Esophagus squamous epithelium (tissue), 5 donors: ENCODE measurements at places on chromosomes 7 and 10.

DNA sequence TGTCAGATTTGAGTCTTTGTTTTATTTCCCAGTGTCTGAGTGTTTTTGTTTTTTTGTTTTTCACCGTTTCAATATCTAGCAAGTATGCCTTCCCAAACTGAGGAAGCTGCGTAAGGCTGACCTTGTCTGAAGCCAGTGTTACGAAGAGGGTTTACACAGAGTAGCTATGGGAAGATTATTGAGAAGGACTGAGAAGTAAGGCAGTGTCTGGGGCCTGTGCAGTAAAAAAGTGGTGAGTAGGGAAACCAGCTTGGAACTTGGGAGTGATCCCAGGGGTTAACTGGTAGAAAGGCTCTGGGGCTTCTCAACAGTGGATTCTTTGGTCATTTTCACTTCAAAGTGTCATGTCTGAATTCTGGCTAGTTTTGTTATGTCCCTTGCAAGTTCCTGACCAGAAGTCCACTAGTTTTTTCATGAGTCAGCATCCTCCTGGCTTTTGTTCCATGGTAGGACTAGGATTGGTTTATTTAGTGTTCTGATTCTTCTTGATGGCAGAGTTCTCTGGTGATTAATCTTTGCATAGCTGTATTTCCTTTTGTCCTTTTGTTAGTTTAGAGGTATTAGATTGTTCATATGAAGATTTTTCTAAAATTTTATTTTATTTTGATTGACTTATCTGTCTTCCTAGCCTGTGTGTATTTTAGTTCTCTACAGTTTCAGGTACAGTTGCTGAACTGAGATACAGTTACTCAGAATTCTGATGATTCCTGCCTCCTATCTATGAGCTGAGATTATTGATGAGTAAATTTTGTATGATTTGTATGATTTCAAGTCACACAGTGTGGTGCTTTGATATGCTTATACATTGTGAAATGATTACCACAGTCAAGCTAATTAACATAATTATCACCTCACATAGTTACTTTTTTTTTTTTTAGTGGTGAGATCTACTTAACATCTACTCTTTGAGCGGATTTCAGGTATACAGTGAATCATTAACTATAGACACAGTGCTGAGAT is 19.0 kb downstream of the GARS1 start:
- DNase-seq: no peak

DNA sequence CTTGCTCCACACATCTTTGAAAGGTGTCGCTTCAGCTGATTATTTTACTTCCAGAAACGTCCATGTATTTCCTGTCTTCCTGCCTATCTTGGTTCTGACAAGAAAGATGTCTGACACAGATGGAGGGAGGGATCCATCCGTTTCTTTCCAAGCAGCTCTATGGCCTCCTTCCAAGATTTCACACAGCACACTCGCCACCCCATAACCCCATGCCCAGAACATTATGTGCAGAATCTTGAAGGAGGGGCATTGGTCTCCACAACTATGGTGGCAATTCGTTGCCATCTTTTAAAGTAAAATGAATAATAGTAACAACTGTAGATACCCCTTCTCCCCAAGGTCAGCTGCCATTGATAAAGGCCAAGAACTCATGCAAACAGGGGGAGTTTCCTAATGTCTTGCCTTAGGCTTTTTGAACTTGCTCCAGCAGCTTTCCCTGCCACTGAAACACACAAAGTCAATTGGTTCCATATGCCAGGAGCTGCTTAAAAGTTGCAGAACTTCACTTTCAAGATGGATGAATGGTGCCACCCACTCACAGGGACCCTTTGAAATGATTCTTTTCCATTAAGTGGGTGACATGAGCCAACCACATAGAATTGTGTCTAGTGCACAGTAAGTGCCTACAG is 60.0 kb downstream of the VSTM4 start:
- no peak for DNase-seq

DNA sequence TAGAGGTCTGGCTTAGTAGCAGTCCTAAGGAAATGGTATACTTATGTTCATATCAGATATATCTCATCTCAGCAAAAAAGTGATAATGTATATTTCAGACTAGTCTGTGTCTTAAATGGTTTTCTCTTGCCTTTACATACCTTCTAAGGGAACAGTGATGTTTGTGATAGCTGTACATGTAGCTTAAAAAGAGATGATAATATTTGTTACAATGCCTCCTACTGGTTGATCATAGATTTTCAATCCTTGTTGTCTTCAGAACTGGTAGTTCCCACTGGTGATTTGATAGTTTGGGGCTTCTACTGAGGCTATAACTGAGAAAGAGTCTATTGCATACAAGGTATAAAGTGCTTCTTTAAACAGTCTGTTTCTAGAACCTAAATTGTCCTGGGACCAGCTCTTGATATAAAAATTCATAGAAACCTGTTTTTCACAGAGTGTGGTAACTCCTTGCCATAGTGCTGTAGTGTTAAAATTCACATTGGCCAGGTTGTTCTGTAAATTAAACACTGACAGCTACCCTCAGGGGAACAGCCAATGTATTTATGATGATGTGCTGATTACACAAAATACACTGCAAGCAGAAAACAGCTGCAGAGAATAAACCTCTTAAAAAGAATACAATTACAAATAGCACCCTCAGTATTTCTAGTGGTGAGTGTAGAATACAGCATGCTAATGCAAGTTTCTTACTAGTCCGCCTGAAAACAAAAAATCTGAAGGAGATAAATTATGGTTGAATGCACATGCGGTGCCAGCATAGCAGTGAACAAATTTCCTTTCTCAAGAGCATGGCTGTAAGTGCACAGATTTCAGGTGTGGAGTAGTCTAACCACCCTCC is 90.3 kb downstream of the BTRC start:
- no peak for DNase-seq

DNA sequence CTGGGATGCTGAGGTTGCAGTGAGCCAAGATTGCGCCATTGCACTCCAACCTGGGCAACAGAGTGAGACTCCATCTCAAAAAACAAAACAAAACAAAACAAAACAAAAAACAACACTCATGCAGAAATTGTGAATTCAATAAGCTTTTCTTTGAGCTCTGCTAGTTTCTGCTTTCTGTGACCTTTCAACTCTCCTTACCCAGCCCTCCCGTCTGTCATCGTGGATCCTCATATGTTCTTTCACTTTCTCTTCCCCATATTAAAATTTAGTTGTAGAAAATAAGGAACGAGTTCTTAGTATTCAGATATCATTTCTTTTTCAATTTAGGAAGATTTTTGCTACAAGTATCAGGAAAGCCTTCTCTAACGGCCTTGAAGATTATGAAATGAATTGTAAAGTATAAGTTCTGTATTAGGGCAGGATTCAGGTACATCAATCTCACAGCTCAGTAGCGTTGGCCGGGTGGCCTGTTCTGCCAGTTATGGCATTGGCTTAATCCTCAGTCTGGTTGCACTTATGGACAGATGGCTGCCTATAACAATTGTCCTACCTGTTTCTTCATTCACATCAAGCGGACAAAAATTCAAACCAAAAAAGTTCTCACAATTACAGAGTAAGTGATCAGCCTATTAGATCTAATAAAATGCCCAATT is 1167.0 kb downstream of the SORCS3 start:
- DNase-seq: no peak

DNA sequence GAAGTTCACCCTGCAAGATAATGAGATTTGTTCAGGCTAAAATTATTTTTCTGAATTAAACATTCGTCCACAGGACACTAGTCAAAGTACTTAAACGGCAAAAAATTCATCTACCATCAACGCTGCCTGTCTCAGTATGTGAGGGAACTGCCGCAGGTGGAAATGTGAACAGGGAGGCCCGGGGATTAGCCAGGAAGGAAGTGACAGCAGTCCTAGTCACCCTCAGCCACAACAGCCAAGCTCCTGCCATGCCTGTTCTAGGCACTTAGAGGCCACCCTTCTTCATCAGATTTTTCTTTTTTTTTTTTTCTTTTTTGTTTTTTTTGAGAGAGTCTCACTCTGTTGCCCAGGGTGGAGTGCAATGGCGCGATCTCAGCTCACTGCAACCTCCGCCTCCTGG is 9.4 kb downstream of the NUDT5 start:
- DNase-seq: no peak

DNA sequence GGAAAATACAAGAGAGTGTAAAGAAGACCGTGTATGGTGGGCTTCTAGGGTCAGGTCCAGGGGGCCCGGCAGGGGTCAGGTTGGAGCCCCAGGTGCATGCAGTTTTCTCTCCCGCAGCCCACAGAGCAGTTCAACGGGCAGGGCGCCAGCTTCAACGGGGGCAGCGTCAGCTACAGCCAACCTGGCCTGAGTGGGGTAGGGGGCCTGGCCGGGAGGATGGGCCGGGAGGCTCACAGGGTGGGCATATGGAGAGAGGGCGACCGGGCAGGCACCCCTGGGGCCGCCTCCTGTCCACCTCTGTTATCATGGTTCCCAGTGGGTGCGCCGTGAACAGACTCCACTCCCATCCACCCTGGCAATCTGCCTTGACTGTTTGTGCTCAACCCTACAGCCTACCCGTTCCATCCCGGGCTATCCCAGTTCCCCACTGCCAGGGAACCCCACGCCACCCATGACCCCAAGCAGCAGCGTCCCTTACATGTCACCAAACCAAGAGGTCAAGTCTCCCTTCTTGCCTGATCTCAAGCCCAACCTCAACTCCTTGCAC is 11.5 kb downstream of the ZMIZ2 start:
- DNase-seq: no peak

DNA sequence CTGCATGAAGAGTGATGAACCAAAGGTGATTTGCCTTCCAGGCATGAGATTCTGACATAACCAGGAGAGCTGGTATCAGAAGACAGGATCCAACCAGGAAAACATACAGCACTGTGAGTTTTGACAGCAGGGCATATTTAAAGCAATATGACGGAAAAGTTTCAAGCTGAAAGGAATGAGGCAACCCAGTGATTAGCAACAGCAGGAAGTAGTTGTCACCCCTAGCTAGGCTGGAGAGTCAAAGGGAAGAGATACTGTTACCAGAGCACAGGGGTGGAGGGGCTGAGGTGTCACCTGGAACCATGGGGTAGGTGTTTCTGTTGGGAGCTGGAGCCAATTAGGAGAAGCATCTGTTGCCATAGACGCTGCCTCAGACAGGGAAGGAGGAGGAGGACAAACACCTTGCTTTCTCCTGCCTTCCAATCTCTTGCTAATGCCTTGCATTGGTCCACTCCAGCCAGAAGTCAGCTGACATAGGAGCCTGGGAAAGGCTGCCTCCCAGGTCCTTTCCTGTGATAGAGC is 125.4 kb upstream of the SORCS3 start:
- DNase-seq: no peak

DNA sequence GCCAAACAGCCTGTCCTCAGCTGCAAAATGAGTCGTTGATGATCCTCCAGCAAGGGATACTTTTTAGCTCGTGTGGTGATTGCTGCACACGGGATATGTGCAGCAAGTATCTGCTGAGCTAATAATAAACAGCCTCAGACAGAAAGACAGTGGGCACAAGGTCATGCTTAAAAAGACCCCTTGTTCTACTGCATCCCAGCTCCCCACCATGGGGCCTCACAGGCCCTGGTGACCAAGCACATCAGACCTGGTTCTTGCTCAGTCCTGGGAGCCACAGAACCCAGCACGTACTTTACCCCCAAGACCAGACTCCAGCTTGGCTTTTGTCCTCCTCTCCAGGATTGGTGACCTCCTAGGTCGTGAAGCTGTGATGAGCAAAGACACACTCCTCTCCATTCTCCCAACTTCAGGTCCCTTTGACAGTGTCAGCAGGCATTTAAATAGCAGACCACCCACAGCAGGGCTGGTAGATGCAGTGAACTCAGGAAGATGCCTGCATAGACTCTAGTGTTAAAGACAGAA is 50.5 kb downstream of the EGFR start:
- DNase-seq: no peak

- no peak for DNase-seq
These were observed 2.6 kb downstream of the MET start for GRCh38 chr7:116674508-116675173.

DNA sequence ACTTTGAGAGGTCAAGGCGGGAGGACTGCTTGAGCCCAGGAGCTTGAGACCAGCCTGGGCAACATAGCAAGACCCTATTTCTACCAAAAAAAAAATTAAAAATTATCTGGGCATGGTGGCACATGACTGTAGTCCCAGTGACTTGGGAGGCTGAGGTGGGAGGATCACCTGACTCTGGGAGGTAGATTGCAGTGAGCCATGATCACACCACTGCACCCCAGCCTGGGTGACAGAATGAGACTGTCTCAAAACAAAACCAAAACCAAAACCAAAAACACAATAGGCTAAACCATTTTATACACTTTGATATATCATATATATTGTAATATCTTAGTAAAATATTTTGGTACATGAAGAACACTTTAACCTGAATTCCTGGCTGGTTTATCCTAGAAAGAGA is 101.6 kb downstream of the RAPGEF5 start:
- DNase-seq: no peak

DNA sequence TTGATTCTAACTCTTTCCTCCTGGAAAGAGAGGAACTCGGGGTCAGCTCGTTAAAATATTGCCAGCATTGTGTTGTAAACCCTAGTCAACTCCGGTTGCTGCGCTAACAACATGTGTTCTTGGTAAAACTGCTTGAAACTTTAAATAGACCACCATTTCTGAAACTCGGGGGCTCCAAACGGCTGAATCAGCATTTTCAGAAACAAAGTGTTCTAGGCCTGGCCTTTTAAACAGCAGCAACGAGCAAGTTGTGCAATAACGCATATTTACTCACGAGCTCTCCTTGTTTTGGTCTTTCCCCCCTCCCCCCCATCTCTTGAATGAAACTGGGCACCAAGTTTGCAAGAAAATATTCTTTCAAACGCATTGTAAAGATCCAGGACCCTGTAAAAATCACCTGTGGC is 9.2 kb upstream of the GRB10 start:
- DNase-seq: no peak

DNA sequence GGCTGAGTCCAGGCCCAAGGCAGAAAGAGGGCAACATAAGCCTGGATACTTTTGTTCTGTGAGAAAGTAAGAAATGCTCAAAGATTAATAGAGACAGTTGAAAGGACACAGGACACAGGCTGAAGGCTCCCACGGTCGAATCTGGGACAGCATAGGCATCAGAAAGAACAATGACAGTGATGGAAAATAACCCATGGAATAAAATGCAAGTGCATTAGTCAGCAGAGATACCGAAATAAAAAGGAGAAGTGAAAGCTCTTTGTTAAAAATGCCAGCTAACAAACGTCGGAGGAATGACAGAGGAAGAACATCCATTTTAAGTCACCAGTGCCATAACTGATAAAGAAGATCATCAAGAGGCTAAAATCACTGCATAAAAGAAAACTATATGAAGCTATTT is 19.6 kb upstream of the AGAP5 start:
- no peak for DNase-seq

DNA sequence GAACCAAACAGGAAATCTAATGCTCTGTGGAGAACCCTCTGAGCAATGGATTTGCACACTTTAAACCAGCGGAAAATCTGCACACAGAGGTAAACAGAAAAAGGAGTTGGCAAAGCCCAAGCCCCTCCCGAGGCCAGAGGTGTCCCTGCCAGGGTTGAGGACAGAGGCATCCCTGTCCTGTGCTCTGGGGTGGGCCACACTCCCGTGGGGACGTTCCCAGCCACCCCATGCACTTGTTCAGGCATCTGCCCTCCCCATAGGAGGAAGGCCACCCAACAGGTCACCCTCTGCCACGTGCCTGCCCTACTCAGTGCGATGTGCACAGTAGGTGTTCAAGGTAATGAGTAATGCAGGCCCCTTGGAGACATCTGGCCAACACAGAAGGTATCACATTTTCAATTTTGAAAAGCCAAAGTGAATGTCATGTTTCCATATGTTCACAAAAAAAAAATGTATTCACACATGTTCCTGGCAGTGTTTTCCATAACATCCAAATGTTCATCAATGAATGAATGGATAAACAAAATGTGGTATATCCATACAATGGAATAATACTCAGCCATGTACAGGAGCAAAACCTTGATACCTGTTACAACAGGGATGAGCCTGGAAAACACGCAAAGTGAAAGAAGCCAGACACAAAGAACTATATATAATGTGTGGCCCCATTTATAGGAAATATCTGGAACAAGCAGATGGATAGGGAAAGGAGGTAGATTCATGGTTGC is 108.1 kb downstream of the EBF3 start:
- DNase-seq: no peak
